ENCODE measurements at places on chromosomes 2 and 18. TPM values are rescaled to one million over a fixed set of nuclear protein-coding genes. Genes with fewer than 3 reads are reported as not detected.

C18orf54 gene
- 0.50 TPM for polyA plus RNA-seq

SERPINB7 gene
- not detected for polyA plus RNA-seq

ANKRD62 gene
- not detected for polyA plus RNA-seq

DSG1 gene
- polyA plus RNA-seq: 0.19 TPM

CTAGE1 gene
- polyA plus RNA-seq: not detected

WNT10A gene
- not detected for polyA plus RNA-seq

SP5 gene
- 0.23 TPM for polyA plus RNA-seq

SPP2 gene
- not detected for polyA plus RNA-seq

Data from heart left ventricle (tissue), 16 donors.